AG09309 (cell line): ENCODE measurements at places on chromosomes 2 and 18.

DNA sequence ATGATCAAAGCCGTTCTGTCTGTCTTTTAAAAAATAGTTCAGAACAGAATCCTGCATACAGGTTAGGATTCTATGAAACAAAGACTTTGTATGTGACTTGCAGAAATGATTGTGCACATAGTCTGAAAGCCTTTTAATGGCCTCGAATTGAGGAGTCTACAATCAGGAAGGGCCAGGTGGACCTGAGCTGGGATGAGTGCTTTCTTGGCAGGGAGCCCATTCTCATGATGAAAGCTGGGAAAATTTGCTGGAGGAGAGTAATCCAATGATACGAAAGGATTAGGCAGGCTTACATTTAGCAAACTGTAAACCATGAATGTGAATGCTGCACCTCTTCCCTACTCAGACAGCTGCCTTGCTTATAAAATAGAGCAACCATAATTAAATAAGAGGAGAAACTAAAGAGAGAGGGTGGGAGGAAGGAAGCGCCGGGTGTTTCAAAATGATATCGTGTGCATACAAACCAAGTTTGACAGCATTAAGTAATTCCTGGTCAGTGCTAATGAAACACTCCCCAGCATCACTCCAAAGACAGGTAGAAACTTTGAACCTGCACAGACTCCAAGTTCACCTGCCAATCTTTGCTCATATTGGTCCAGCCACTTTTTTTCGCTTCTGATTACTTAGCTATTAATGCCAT is 23.7 kb upstream of the CXCR4 start:
- no peak for DNase-seq

DNA sequence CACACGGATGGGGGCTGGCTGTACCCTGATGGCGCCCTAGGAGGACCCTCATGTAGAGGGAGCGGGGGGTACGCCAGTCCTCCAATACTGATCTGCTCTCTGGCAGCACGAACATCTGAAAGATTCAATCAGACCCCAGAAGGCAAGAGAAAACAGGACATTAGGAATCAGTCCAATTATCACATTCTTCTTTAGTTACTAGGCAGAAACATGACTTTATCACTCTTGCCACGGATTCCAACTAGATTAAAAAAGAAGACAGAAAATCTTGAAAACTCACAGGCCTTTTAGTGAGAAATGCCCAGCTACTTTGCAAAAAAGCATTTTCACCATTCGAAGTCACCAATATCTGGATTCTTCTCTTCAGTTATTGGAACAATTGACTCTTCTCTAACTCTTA is 68.4 kb downstream of the ID2 start:
- DNase-seq: no peak

DNA sequence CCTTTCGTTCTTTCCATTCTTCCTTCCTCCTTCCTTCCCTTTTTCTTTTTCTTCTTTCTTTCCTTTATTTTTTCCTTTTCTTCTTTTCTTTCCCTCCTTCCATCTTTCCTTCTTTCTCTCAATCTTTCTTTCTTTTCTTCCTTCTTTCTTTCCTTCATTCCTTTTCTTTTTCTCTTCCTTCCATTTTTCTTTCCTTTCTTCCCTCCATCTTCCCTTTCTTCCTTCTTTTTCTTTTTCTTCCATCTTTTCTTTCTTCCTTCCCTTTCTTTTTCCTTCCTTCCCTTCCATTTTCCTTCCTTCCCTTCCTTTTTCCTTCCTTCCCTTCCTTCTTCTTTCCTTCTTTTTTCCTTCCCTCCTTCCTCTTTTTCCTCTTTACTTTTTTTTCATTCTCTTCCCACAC is 568.7 kb downstream of the GALR1 start:
- DNase-seq: no peak

GRCh38 chr18:9927392-9928063 is 13.7 kb downstream of the VAPA start:
- no peak for DNase-seq

DNA sequence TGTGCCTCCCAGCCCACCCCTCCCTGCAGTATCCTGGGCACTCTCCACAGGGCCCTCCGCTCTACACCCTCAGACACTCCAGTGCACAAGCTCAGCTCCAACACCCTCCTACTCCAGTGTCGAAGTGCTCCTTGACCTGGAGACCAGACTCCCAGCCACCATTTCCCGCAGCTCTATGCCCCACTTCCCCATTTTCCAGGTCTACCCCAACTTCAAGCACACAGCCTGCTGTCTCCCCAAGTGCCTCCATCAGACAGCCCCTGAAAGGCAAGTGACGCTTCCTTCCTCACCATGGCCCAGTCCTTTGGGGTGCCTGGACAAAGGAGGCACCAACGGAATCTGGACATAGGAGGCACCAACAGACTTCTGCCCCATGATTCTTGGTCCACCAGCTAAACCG is 7.2 kb downstream of the PASK start:
- DNase-seq: no peak

- DNase-seq: no peak
Observed at GRCh38 chr2:36960005-36960675, 6.2 kb downstream of the STRN start.

DNA sequence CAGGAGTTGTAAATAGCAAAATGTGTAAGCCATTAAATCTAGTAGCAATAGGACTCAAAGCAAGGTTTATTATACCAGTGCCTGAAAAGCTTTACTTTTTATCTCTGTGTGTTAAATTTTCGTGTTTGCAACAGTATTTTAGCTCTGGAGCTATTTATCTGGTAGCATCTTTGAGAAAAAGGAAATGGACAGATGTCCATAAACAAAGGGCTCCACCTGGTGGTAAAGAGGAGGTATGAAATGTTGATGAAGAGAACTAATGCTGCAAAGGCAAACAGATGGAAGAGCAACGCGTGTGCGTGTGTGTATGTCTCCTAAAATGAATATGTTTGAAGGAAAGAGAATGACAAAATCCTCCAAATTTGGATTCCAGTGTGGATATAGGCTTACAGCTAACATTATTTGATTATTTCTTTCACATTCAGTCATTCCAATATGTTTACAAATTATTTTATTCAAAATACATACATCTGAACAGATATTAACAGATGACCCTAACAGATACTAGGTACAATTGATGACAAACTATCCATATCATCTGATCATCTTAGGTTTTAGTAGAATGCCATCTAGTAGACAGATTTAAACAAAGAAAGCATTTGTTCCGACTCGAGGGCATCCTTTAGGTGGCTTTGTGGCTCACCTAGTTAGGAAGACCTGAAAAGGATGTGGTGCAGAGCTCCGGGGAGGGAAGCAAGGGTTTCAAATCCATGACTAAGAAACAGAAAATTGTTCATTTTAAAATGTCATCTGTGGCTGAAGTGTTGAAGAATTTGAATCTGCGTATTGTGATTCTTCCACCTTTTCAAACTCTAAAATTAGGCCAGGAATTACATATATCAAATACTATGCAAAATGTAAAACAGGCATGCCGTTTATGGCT is 383.3 kb downstream of the MTX2 start:
- DNase-seq: peak; percentile 31

GRCh38 chr2:202514732-202515131 is 120.0 kb upstream of the FAM117B start:
- no peak for DNase-seq

DNA sequence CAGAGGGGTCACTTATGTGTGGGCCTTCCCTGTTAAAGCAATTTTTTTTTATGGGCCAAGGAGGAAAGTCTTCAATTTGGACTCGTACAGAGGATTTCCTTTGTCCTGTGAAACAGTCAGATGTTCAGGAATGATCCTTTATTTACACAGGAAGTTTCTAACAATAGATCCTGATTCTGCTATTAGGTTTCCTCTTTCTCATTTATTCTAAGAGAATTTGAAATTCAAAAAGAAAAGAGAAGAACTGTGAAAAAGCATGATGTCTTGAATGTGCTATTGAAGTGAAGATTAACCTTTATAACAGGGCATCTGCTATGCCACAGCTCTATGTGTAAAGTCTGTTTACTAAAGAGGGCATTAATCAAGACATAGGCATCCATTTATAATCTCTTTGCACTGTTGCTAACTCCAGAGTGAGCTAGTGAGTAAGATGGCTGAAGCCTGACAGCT is 105.3 kb upstream of the FAM98A start:
- DNase-seq: no peak

DNA sequence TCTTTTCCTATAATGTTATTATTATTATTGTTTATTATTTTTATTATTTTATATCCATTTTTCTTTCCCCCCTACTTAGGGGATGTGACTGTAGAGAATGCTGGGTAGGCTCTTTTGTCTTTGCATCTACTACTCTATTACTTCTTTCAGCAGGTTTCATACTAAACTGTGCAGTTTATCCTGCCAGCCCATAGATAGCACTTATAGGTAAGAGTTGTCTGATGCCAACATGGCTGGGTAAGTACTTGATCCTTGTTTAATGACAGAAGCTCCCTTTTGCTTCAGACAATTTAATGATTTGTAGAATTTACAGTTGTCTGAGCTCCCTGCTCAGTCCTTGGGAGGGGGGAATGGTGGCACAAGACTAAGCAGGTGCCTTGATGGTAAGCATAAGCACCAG is 262.9 kb upstream of the CDH2 start:
- no peak for DNase-seq

GRCh38 chr18:12891561-12891960 is 7.5 kb upstream of the PTPN2 start:
- no peak for DNase-seq

GRCh38 chr2:220366765-220367164 is 739.3 kb downstream of the SLC4A3 start:
- DNase-seq: no peak

- no peak for DNase-seq
Observed at GRCh38 chr2:121338281-121338680, 53.3 kb upstream of the TFCP2L1 start.

DNA sequence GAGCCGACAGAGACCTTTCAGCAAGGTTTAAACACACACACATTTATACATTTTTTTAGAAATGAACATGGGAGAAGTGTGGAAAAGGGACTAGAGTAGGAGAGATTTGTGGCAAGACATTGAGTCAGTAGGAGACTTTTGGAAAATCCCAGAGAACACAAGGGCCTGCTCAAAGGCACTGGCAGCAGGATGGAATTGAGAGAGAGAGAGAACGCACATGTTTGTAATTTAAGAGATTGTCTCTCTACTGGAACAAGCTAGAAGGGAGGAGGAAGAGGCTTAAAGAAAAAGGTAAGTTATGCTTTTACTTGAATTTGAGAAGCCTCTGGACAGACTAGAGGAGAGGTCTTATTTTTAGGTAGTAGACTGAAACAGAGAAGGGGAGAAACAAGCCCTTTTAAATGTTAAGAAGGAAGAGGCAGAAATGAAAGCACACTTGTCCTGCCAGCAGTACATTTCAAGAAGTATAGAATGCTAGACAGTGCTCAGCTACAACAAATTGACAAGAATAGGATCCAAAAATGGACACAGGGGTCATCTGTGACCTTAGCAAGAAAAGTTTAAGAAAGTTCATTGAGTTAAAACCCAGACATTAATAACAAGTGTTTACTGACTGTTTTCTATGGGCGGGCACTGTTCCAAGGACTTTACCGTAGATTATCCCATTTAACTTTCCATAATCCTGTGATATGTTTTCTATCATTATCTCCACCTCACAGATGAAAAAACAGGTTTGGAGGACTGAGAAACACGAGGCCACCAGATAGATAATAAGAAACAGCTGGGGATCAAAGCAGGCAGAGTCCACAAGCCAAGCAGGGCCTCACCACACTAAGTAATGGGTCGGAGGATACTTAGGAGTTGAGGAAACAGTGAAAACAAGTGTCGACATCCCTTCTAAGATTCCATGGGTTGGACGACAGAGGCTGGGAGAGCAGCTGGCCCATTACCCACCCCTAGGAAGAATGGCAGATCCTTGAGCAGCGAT is 306.5 kb upstream of the NRP2 start:
- no peak for DNase-seq

DNA sequence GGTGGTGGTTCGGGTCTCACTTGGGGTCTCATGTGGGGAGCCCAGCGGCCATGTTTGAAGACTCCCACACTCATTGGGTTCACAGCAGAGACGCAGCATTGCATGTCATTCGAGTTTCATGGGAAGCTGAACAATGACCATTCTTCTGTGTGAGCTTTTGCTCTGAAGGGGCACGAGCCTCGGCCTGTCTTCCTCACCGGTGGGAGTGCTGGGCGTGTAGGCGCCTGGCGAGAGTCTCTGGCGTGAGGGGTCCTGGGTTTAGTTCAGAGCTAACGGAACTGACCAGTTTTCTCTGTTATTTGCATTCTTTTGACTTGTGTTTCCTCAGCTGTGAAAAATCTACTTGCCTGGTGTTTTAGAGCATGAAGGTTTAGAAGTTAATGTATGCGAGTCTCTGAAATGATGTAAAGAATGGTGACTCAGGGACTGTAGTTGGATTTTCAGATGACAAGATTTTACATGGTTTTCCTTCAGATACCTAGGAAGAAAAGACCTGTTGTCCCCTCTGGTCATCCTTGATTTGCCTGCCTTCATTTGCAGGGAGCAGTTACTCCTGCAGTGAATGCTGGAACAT is 98.1 kb downstream of the ARMC9 start:
- DNase-seq: no peak

- no peak for DNase-seq
Observed at GRCh38 chr18:44156126-44156525, 524.6 kb upstream of the SETBP1 start.

GRCh38 chr2:173752152-173752551 is 213.0 kb downstream of the SP3 start:
- peak; percentile 8 for DNase-seq

- DNase-seq: no peak
Observed at GRCh38 chr18:34710934-34711333, 836 bp downstream of the DTNA start.

GRCh38 chr2:73939419-73939818 is 12.7 kb downstream of the DGUOK start:
- peak; percentile 20 for DNase-seq

- DNase-seq: no peak
Observed at GRCh38 chr2:60844105-60844504, 37.3 kb upstream of the REL start.

DNA sequence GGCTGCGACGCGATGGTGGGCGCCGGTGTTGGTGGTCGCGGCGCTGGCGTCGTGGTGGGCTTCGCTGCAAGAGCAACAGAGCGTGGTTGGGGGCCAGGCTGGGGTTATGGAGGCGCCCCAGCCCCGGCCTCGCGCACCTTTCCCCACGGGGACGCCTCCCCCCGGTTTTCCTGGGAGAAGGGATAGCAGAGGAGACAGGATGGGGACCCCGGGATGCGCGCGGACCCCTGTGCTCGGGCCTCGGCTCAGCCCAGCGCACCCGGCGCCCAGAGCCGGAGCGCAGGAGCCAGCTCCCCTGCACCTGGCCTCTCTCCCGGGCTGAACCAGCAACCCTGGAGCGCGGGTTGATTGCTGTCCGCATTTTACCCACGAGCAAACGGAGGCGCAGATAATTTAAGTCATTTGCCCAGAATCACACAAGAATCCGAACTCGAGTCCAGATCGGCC is 1.0 kb downstream of the CD8A start:
- no peak for DNase-seq

DNA sequence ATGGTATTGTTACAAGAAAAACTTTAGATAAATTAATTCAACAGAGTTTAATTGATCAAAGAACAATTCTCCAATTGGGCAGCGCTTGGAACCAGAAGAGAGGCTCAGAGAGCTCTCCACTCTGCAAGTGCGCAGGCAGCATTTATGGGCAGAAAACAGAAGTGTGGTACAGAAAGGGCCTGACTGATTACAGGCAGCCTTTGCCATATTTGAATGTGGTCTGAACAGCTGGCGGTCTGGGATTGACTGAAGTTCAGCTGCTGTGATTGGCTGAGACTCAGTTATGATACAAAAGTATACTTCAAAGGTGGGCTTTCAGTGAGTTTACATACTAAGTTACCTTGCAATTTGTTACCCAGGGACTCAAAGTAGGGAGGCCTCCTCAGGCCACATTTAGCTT is 301.3 kb upstream of the ID2 start:
- no peak for DNase-seq
